Non-pigmented ciliary epithelial cell (primary cell): ENCODE measurements at places on chromosomes 5 and 9.

- no peak for DNase-seq
Observed at GRCh38 chr9:107175816-107176435, 107.2 kb upstream of the RAD23B start.

DNA sequence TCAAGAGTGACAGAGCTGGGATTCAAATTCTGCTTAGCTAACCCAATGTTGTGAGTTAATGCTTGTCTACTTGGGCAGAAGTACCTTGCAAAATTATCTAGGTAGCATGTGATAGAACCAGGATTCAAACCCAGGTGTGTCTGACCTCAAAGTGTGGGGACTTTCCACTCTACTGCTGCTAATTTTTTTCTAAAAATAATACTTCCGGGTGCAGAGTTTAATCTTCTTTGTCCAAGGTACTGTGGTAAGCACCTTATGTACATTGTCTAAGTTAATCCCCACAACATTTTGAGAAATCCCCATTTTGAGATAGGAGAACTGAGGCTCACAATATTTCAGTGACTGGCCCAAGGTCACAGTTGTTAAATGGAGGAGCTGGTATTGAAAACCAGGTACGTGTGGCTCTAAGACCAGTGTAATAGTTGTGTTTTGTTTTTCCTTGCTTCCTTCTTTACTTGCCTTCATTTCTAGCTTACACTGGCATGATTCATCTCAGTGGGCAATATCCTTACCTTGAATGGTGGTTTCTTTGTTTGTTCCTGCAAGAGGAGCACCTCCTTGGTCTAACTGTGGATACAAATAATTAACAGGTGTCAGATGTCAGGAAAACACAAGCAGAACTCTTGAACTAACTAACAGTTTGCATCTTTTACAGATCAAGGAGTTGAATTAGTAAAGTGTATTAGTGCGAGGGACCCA lies 7.5 kb downstream of the ALDOB start:
- DNase-seq, result no peak

DNA sequence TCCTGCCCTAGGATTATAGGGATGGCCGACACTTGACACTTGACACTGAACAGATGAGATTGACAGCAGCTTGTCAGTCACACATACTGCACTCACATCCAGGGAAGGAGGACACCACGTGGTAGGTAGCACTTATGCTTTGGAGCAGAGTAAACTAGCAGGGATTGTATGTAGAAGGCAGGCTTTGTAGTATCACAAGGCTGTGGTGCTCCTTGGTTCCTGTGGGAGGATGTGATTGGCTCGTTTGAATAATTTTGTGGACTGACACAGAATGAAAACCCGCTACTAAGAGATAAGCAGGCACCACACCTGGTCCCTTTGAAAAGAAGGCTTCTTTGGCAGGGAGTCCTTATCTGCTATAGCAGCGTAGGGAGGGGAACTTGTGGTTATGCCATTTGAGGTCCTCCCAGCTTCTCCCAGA lies 63.6 kb upstream of the IL12B start:
- no peak for DNase-seq

- DNase-seq, result no peak
Observed at GRCh38 chr9:7816021-7816420, 16.4 kb upstream of the DMAC1 start.

GRCh38 chr5:90940227-90940995 lies 381.8 kb downstream of the ADGRV1 start:
- no peak for DNase-seq

GRCh38 chr5:2670940-2671339 lies 80.5 kb downstream of the IRX2 start:
- DNase-seq, result no peak

DNA sequence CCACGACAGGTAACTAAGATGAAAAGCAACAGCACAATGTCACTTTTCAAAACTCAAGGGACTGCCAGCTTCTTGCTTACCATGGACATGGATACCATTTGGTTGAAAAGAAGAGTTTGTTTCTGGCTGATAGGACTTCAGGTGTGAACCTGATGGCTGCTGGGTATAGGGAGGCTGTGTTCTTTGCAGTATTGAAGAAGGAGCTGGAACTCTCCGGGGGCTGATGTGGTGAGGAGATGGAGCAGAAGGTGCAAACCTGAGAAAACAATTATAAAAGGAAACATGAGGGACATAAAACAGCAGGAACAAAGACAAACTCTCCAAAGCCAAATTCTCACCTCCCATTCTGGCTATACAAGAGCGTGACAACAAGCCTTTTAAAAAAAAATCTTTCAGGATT lies 330.1 kb upstream of the RFX3 start:
- DNase-seq, result no peak

DNA sequence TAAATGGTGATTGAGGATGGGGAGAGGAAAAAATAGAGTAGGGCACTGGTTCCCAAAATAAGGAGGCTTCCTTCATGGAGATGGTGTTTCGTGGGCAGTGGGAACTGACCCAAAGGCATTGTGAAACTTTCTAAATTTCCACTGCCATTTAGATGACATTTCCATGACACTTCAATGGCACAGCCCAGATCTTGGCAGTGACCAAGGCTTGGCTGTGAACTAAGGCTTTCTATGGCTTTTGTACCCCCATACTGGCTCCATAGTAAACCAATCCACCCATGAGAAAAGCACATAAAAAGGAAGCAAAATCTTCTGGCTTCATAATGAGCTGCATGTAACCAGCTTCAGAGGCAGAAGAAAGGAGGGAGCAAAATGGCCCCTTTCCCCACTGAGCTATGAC lies 321.0 kb upstream of the TLE4 start:
- no peak for DNase-seq

DNA sequence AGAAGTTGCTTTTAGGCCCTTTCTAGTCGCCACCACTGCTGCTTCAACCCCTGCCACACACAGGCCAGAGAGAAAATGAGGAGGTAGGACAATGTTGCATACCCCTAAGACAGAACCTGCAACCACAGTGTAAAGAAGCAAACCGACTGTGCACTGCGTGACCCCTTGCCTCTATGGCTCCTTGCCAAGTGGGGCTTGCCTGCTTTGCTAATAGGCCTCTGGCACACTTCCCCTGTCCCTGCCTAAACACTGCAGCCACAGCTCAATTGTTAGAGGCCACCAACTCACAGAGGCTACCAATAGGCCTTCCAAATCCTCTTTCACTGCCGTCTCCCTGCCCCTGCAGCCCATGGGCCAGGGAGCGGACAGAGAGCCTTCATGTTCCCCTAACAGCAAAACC lies 280.1 kb downstream of the CDH10 start:
- no peak for DNase-seq
